Neural progenitor cell (in vitro differentiated cells): ENCODE measurements at places on chromosomes 1 and 21.

DNA sequence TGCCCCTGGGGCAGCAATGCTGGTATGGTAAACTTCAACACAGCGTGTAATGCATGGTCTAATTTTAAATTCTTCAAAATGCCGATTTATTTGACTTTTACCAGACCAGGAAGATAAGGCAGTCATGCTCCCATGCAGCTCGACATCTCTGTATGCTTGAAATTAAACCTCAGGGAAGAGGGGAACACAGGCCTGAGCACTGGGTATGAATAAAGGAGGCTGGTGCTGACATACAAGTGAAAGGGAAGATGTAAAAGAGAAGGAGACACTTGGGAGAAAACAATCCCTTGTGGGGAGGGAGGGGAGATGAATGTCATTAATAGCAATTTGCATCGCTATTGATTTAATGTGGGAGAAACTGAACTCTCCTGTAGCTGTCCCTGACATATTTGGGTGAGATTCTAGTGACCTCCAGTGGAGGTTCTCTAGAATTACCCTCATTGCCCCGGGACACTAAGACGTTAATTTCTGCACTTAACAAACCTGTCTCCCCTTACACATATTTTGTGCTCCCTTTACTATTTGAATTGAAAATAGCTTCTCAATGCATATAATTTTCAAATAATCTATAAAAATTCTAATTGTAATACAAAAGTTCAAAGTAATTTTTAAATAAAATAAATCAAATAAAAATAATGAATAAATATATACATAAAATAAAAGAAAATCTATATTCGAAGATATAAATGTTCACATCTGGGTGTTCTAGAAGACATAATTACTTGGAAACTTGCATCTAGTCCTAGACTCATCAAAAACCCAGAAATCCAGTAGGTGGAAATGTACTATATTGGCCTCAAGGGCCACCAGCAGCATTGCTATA lies 283.1 kb downstream of the LMX1A start:
- peak; percentile 75 for DNase-seq

- no peak for DNase-seq
Measured at GRCh38 chr1:9816199-9816598, 7.6 kb downstream of the CLSTN1 start.

GRCh38 chr1:22309572-22309971 lies 142.1 kb upstream of the ZBTB40 start:
- no peak for DNase-seq

DNA sequence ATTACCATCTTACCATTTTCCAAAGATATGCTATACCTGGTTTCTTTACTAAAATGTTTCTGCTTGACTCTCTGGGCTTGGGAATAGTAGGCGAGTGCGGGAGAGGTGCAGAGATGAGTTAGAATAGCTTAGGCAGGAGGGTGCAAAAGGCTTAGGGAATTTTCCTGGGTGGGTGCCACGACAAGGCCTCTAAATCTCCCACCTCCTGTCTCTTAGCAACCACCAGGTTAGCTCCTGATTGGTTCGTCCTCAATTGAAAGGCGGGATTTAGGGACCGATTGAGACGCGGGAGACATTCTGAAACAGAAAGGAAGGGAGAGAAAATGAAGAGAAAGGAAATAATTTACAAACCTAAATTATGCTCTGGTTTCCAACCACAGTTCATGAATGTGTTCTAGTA lies 3.1 kb downstream of the ACKR1 start:
- DNase-seq = peak; percentile 53

GRCh38 chr1:65422241-65423203 lies 2.1 kb downstream of the LEPR start:
- DNase-seq = no peak

DNA sequence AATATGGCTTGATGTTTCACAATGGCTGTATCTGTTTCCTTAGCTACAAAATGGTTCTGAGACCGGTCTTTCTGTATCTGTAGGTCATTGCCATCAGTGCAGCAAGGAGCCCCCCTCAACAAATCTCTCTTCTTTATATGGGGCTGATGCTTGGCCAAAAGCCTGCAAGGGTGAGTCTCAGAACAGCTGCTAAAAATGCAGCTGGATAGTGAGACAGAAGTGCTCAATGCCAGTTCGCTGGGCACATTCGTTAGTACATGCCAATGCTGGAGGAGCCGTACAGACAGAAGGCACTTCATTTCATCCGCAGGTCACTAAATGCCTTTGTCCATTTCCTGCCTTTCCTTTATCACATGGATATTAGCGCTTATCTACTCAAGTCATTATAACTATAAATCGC lies 67.3 kb downstream of the RUNX1 start:
- DNase-seq = no peak

DNA sequence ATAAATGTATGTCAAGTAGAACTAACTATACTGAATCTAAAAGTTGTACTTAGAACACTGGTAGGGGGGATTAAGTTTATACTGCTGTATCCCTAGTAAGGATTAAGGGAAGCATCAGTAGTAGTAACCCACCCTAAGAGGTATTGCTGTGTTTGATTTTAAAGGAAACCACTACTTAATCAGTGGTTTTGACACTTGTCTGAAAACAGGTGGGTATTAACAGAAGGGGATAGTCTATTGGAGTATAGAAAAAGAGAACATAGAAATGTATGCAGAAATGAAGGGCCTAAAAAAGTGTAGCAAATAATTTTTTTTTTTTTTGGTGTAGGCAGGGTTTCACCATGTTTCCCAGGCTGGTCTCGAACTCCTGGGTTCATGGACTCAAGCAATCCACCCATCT lies 2.2 kb downstream of the MIGA1 start:
- DNase-seq = no peak

DNA sequence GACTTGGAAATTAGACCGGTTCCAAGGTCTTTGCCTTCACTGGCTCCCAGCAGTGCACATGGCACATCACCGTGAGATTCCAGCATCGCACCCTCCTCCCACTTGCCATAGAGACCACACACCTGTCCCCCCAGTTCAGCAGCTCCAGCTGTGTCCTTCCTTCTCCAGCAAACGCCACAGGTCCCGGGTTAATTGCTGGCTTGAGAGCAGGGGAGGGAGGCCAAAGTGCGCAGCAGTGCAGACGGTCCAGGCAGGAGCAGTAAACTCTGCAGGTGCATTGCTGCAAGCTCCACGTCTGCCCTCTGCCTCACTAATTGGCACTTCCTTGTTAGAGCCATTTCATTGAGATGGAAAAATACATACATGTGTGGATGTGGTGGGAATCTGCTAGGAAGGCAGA lies 65.3 kb downstream of the KLHDC7A start:
- DNase-seq = no peak

- no peak for DNase-seq
Measured at GRCh38 chr1:168288311-168289052, 7.8 kb downstream of the TBX19 start.

- no peak for DNase-seq
Measured at GRCh38 chr1:2060072-2060471, 9.9 kb downstream of the PRKCZ start.

GRCh38 chr1:12201352-12202189 lies 28.3 kb upstream of the VPS13D start:
- DNase-seq = no peak

DNA sequence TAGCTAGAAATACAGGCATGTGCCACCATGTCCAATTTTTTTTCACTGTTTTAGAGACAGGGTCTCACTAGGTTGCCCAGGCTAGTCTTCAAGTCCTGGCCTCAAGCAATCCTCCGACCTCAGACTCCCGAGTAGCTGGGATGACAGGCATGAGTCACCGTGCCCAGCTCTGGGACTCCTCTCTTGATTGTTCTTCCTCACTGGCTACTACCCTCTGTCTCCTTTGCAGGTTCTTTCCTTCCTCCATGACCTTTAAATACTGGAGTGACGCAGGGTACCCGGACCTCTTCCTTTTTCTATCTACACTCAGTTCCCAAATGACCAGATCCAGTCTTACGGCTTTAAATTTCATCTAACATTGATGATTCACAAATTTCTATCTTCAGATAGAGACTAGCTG lies 34.9 kb downstream of the ASH1L start:
- no peak for DNase-seq

GRCh38 chr1:44817307-44817706 lies 9.0 kb downstream of the BTBD19 start:
- DNase-seq = no peak

- DNase-seq = peak; percentile 34
Measured at GRCh38 chr21:44892095-44892494, 18.6 kb upstream of the PTTG1IP start.

DNA sequence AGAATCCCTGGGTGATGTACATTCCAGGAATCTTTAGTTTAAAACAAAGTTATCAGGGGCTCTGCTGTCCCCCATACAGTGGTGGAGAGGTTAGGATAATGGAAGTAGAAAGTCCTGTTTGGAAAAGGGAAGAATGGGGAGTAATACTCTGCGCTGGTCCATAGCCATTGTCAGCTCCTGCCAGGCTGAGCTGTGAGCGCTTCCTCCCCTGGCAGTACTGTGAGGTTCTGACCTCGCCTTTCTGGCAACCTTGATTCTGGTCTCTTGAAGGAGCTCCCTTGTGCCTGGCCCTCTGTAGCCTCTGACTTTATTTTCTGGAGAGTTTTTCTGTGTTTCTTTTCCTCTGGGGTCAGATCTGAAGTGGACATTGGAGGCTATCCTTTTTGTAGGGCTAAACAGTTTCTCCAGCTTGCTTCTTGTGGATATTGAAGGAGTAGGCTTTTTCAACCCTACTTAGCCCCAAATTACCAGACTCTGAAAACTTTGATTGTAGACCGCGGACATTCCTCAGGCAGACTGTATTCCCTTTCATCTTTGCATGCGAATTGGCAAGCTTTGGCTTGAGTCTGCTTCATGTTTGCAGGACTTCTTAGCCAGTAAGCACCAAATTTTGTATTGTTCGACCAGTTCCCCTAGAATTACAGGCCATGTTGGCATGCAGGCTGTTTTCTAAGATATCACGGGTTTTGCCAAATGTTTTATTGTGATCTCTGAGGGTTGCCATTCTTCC lies 13.8 kb downstream of the UBE4B start:
- DNase-seq = peak; percentile 6

DNA sequence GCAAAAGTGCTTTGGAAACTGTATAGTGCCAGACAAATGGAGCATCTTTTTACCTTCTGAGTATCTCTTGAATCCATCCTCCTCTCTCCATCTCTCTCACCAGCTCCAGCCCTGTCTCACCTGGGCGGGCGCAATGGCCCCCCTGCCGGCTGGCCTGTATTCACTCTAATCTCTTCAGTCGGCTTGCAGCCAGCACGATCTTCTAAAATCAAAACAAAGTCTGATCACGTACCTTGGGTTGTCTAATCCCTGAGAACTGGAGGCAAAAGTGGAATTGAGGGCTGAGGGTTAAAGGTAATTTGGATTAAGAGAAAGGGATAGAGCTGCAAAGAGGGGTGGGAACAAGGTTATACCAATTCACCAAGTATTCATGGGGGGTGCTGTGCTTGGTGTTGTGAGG lies 46.0 kb upstream of the LRRN2 start:
- DNase-seq = no peak

DNA sequence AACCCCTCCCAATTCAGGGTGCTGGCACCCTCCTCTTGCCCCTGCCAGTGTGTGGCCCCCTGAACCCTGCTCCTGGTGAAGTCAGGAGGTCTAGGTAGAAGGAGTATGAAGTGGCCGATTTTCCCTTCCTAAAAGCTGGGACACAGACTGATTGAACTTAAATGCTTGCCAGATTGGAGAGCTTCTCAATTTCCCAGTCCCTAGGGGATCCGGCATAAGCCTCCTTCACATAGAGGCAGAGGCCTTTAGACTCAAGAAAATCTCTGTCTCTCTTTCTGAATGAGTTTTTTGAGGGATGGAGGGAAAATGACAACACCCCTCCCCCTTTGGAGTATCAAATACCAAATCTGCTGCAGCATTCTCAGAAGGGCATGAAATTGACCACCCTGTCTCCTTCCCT lies 51.5 kb downstream of the SYT2 start:
- no peak for DNase-seq

DNA sequence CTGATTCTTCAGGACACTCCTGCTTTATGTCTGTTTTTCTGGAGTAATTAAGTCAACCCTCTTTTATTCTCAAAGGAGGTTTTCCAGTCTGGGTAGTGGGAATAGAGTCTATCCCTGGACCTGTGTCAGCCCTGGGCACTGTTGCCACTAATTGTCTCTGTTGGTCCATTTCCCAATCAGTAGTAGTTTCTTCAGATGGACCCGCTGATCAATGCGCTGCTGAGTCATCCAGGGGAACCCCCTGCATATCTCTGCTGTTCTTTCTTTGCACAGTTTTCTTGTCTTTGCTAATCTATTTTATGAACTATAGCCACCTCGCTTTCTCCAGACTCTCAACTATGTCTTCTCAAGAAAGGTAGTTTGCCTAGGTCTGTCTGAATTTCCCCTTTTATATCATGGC lies 82.5 kb downstream of the TNNI3K start:
- no peak for DNase-seq

DNA sequence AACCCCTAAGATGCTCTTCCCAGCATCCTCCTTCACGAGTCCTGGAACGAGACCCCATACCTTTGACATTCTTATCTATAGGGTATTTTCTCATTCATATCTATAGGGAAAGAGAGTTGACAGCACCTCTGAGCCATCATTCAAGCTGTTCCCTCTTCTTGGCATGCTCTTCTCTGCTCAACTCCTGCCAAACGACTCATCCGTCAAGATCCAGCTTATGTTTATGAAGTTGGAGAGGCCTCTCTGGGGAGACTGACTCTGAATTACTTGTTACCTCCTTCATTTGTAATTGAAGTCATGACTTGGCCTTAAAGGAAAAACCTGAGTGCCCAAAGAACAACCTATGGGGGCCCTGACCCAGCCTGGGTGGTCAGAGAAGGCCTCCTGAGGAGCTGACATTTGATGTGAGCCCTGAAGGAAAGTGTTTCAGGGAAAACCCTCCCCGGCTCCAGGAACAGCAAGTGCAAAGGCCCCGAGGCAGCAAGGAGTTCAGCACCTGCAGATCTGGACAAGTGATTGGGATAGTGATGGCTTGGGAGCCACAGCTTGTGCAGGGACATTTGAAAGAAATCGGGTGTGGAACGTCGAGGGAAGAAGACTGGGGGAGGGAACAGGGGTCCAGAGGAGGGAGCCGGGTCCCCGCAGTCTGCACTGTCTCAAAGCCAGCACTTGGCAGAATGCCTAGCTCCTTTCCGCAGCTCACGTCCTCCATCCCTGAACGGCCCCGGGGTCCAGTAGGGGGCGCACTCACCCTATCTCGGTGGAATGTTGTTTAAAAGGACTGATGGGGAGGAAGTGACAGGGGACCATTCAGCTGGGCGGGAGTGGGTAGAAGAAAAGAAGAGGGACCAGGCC lies 14.0 kb upstream of the CDA start:
- peak; percentile 88 for DNase-seq

DNA sequence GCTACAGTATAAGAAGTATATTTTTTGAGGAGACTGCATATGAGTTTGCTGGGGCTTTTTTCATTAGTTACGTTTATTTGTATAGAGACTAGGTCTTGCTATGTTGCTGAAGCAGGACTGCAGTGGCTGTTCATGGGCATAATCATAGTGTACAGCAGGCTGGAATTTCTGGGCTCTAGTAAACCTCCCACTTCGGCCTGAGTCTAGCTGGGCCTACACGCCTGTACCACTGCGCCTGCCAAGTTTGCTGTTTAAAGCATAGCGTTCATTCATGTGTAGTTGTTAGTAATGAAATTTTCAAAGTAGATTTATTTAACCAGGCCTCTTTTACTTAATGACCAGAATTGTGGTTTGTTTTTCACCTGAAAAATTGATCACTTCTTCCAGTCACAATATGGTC lies 33.8 kb downstream of the HS2ST1 start:
- no peak for DNase-seq
